ENCODE measurements at places on chromosomes 6 and 20.

DNA sequence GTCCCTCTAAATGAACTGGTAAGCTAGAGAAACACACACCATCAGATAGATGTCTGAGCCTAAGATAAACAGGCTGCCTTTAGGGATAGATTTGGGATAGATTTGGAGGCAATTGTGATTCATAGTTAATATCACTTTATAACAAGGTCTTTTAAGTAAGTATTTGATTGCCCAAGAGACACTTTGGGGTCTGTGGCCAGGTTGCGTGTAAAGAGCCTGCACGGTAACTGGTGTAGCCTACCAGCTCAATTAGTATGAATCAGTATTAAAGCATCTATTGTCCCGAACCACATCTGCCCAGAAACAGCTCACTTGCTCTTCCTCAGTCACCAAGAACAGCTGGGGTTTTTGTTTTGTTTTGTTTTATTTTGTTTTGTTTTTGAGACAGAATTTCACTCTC, 193.3 kb downstream of the SASH1 start:
- no peak for DNase-seq

DNA sequence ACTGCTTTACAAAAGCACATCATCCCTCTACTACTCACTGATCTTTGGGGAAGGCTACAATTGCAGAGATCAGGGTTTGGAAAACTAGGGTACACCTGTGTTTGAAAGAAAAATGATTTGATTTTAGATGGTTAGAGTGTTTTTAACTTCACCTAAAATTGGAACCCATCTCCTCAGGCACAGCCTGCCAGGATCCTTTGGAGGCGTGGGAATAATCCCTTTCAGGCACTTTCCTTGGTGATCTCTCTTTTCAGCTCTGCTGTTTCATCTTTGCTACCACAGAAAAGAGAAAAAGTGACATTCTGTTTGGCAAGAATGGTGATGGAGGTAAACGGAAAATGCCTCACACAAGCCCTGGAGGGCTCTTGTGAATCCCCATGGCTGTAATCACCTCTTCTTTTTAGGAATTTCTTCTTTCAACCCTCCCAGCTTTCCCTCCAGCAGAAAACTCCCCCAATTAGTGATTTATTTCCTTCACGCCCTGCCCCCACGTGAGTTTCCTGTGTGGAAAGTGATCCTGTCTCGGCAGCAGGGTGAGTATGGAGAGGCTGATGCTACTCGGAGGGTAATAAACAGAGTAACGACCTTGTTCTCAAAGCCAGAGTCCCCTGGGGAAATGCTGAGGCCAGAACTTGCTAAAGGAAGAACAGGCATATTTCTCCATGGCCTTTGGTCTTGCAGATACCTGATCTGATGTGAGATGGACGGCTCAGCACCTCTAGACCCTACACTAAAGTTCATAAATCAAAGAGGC, 9.2 kb downstream of the KCNG1 start:
- DNase-seq: no peak

GRCh38 chr6:139355172-139355571, 19.3 kb downstream of the CITED2 start:
- no peak for DNase-seq

DNA sequence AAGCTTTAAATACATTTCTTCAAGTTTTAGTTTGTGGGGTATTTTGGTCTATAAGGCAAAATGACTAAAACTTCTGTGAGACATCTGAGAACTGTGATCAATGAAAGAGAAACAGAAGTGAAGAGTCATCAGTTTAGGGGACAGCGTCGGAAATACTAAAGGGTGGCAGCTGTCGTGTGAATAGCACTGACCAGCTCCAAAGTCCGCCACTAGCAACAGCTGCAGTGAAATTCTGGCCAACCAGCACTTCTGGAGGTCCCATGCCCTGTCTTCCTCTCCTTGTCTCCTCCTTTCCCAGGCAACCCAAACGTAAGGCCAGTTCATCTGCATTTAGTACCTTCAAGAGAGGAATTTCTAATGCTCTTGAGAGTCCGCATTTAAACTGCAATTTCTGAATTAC, 87.5 kb downstream of the DACT2 start:
- no peak for DNase-seq

- no peak for DNase-seq
These were observed 548.8 kb downstream of the COL12A1 start for GRCh38 chr6:74657011-74657410.

Data from activated naive CD4-positive, alpha-beta T cell (primary cell).